Esophagus squamous epithelium (tissue), 5 donors: ENCODE measurements at places on chromosomes 2 and 18.

DNA sequence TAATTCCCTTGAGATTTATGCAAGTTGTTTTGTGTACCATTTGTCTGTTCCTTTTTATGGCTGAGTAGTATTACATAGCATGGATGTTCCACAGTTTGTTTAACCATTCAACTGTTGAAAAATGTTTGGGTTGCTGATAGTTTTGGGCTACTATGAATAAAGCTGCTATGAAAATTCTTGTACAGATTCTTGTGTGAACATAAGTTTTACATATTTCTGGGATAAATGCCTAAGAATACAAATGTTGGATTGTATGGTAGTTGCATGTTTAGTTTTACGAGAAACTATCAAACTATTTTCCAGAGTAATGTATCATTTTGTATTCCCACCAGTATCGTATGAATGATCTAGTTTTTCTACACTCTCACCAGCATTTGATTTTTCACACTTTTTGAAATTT, 407.3 kb downstream of the PLCL1 start:
- no peak for DNase-seq

GRCh38 chr18:13592246-13592645, 134.1 kb downstream of the FAM210A start:
- no peak for DNase-seq

GRCh38 chr18:12721495-12722275, 18.8 kb downstream of the PSMG2 start:
- DNase-seq, result no peak

- DNase-seq, result no peak
Measured at GRCh38 chr2:179861416-179862067, at the start of gene ZNF385B. Gene ZNF385B, minus strand, starts transcription at chr2:179861612.

GRCh38 chr2:641164-641871, 35.9 kb downstream of the TMEM18 start:
- no peak for DNase-seq

GRCh38 chr2:44928483-44929158, 12.9 kb upstream of the SIX3 start:
- no peak for DNase-seq

GRCh38 chr2:174183076-174183475, 65.3 kb downstream of the OLA1 start:
- DNase-seq, result no peak

GRCh38 chr18:36354989-36355388, 57.5 kb downstream of the FHOD3 start:
- DNase-seq, result no peak

DNA sequence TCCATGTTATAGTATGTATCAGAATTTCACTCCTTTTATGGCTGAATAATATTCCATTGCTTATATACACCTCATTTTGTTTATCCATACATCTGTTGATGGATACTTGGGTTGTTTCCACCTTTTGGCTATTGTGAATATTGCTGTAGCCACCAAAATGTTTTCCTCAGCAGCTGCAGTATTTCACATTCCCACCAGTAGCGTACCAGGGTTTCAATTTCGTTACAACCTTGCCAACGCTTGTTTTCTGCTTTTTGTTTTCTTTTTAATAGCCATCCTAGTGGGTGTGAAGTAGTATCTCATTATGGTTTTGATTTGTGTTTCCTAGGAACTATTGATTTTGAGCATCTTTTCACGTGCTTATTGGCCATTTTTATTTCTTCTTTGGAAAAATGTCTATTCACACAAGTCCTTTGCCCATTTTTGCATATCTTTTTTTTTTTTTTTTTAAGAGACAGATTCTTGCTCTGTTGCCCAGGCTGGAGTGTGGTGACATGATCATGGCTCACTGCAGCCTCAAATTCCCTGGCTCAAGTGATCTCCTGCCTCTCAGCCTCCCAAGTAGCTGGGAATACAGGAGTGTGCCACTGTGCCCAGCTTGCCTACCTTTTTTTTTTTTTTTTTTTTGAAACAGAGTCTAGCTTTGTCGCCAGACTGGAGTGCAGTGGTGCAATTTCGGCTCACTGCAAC, 14.2 kb downstream of the UBXN2A start:
- DNase-seq, result no peak

DNA sequence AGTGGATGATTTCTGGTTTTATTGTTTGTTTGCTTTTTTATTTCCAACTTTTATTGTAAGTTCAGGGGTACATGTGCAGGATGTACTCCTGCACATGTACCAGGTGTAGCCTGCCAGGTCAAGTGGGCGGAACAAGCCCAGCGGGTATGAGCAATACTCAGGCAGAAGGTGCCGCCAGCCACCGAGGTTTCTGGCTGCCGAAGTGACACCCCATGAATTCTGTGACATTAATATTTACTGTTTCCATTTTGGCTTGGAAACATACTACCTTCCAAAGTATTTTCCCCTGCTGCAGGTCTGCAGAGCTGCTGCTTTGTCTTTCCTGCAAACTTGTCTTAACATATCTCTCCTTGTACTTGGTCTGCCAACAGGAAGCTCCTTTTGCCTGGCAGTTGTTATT, 78.5 kb downstream of the PTPN4 start:
- DNase-seq, result no peak

DNA sequence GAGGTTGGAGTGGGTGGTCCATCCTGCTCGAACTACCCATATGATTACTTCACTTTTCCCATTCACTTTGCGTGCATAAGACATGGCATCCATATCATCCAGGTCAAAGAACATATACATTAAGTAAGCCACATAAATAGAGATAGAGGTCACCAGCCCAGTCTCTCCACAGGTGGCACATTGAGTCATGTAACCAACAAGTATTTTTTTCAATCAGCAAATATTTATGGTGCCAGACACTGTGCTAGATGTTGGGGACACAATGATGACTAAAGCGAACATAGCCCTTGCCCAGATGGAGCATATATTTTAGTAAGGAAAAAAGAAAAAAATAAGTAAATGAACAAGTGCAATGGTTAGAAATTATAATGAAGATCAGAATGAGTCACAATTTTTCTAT, 83.6 kb upstream of the LCLAT1 start:
- no peak for DNase-seq

- no peak for DNase-seq
Measured at GRCh38 chr18:47248115-47248603, 3.3 kb downstream of the SKOR2 start.

GRCh38 chr2:101827246-101827645, 129.7 kb downstream of the MAP4K4 start:
- no peak for DNase-seq

DNA sequence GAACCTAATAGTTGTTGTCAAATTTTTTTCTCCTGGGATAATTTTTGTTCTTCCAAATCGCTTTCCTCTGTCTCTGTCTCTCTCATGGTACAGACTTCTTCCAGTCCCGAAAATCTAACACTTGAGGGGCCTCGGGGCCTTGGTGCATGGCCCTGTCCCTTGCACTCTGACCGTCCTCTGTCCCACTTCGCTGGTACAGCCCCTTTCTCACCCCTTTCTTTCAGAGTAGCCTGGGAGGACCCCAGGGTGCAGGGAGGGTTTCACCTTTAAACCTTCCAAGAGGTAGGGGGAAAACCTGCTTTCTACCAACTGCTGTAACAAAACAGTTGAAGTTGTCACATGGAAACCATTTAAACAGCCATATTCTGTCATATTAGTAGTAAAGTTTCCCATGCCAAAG, 22.2 kb upstream of the FAHD2A start:
- DNase-seq, result no peak

DNA sequence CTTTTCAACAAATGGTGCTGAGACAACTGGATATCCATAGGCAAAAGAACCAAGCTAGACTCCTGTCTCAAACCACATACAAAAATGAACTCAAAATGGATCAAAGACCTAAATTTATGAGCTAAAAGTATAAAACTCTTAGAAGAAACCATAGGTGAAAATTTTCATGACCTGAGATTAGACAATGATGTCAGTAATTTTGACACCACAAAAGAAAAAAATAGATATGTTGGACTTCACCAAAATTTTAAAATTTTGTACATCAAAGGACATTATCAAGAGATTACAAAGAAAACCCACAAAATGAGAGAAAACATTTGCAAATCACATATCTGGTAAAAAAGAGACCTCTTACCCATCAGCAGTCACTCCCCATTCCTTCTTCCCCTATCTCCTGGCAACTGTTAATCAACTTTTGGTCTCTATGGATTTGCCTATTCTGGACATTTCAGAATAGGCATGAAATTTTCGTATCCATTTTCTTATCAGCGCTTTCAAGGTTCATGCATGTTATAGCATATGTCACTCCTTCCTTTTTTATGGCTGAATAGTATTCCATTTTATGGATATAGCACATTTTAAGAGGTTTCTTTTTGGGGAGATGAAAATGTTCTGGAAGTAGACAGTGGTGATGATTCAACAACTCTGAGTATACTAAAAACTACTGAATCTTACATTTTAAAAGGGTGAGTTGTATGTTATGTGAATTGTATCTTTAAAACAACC, 43.3 kb downstream of the FAM178B start:
- no peak for DNase-seq

GRCh38 chr2:189465478-189465877, 24.2 kb downstream of the WDR75 start:
- DNase-seq, result no peak

DNA sequence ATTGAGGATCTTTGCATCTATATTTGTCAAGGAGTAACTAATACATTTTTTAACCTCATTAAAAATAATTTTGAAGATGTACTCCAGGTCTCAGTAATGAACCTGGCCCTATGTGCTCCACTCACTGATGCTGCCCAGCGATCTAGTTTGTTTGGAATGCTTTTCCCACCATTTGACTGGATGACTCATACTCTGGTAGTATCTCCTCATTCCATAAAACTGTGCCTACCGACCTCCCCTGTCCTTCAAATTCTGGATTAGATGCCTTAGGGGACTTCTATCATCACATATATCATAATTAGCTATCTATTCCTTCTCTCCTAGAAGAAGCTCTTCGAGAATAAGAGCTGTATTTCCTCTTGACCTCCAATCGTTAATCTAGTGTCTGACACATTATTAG, 83.8 kb downstream of the FAM117B start:
- no peak for DNase-seq
